Astrocyte of the cerebellum (primary cell): ENCODE measurements at places on chromosomes 7 and 10.

GRCh38 chr7:1846331-1847065 lies 176.4 kb downstream of the ELFN1 start:
- DNase-seq, result no peak

DNA sequence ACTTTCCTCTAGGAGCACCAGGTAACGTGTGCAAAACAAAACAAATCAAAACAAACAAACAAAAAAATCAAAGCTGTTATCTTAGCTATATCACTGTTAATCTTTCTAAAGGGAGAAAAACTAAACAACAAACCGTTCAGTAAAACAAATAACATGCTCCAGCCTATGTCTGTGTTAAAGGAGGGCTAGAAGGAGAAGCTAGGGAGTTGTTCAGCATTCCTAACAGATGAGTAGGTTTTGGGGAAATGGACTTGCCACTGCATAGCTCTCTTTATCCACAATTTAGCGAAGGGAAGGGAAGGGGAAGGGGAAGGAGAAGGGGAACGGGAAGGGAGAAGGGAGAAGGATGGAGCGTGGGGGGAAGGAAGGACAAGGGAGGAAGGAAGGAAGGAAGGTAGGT lies 134.2 kb upstream of the AKR1E2 start:
- no peak for DNase-seq

DNA sequence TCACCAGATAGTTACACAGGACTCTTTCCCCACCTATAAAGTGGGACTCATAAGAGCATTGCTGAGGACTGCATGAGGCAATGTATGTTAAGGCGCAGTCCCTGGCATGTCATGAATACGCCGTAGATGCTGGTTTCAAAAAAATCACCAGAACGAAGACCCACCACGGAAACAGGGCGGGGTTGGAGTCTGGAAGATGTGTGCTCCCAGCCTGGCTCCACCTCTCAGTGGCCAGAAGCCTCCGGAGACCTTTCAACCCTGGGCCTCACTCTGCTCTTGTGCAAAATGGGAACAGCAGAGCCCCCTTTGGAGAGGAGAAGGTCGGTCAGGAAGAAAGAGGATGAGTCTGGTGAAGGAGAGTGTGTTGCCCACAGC lies 12.4 kb upstream of the ZMIZ1 start:
- DNase-seq, result no peak

- DNase-seq, result no peak
These were observed 121.9 kb downstream of the RAB11FIP2 start for GRCh38 chr10:117924820-117925219.

DNA sequence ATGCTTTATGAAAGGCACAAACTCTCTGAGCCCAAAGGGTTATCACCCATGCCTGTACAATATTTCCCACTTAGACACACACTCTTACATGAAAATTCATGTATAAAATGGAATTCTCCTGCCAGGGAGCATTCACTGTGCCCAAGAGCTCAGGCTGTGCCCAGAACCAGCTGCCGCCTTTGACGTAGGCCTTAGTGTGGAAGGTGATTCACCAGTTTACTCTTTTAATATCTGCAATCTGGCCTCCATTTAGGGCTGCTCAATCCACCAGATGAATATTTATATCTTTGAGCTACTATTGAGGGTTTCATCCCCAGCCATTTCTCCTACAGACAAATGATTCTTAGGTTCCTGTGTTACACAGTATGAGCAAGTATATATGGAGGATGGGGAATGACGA lies 849.7 kb downstream of the CNTNAP2 start:
- DNase-seq, result no peak

GRCh38 chr10:43190775-43191174 lies 52.5 kb downstream of the CSGALNACT2 start:
- DNase-seq, result no peak

DNA sequence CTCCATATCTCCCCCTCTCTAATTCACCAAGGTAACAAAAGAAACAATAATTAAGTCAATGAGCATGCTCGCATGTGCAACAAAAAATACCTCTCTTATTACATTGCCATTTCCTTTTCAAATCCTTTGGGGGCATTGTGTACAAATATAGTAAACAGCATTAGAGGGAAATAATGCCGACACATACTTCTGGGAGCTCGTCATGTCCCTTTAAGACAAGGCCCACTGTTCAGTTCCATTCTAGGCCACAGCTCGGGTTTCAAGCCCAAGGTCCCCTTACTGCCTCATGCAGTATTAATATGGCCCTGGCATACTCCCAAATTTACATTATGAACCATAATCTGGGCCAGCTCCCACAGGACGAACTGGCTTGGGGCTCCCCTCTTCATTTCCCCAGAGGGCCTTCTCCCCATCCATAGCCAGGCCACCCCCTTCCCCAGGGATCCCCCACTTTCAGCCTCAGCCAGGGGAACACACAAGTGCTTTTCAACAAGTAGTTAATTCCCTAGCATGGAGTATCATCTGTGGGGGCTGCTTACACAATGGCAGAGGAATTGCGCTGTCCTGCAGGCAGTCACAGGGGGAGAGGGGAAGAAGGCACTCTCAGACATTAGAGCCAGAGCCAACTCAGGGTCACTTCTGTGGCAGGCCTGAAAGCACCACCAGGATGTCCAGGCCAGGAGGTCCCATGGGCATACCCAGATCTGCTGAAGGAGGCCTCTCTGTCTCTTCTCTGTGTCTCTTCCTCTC lies 110.6 kb downstream of the KCNMA1 start:
- no peak for DNase-seq
